Small intestine (tissue), 16 donors: ENCODE measurements at places on chromosomes 11 and 22.

DNA sequence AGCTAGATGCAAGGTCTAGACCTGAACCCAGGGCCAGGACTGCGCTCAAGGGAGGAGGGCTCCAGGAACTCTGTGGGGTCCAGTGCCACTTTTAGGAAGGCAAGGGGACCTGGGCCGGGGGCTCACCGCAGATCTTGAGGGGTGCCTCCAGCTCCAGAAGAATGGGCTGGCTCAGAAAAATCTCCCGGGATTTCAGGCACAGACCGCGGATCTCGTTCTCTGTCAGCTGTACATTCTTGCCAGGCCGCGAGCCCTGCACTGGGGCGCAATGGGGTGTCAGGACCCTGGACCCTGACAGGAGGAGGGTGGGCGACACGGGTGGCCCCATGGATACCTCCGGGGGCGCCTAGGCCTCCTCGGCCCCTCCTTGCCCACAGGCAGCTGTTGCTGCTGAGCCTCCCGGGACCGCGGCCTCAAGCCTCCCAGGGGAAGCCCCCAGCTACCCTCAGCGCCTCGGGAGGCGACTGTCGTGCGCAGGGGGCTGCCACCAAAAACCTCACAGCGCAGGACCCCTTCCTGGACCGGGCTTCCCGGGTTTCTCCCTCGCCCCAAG is 640 bp downstream of the PPP1CA start:
- DNase-seq: no peak

- DNase-seq: peak; percentile 46
Observed at GRCh38 chr11:33742249-33742851, 6.1 kb upstream of the CD59 start.

DNA sequence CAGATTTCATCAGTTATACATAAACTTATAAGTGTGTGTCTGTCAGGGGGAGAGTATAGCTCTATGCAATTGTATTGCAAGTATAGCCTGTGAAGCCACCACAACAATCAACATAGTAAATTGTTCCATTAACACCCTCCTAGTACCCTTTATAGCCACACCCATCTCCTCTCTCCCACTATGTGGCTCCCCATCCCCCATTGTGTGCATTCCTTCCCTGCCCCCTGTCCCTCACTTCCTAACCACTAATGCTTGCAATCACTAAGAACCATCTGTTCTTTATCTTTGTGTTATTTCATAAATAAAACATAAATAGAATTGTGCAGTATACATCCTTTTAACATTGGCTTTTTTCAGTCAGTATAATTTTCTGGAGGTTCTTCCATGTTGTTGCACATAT is 83.1 kb upstream of the SLC5A12 start:
- no peak for DNase-seq

DNA sequence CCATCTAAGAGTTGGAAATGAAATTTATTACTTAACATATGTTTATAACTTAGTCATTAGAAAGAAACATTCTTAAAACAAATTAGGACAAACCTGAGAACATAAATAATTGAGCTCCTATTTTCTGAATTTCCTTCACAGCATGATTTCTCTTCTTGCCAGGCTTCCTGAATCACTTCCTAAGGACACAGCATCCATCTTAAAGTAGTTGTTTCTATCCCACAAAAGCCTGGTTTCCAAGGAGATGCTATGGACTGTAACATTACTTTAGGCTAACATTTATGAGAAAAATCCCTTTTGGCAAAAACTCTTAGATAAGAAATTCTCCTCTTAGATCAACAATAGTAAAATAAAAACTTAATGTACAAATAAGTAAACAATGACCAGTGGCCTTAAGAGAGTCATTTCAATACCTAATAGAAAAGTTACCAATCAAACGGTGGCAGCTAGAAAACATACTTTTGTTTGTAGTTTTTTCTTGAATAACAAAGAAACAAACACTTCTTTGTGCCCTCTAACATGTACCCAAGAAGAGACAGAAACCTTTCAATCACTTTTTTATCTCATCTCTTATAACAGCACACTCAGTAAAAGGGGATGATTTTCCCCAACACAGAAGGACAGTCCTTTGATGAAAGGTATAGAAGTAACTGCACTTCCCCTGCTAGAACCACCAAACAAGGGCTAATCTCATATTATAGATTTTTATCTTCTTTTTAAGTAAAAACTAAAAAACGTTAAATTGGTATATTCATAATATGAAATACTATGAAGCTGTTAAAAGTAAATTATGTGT is 74.5 kb downstream of the TTC28 start:
- no peak for DNase-seq

- no peak for DNase-seq
Observed at GRCh38 chr11:45927684-45928413, 5.4 kb downstream of the LARGE2 start.

DNA sequence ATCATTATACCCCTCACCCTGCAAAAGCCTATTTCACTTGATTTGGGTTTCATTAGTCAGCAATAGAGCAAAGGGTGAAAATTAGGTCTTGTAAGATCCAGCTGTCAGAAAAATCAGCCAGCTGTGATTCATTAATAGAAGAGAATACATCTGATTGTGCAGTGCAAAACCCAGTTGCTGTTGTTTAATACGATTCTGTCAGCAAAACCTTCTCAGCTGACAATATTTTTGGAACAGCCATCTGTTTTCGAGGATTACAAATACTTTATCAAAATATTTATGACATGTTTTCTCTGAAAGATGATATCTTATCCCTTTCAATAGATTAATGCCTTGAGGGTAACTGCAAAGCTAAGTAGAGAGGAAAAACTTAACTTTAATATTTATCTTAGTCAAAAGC is 1354.0 kb upstream of the RAG2 start:
- DNase-seq: no peak

- DNase-seq: peak; percentile 90
Observed at GRCh38 chr11:69204246-69204940, 48.7 kb downstream of the SMIM38 start.

- DNase-seq: no peak
Observed at GRCh38 chr22:44211256-44211945, 30.7 kb downstream of the PARVG start.

- peak; percentile 86 for DNase-seq
Observed at GRCh38 chr22:29313576-29314466, 1.7 kb downstream of the RASL10A start.
